Hematopoietic multipotent progenitor cell treated with erythropoietin and hydrocortisone succinate and interleukin-3 and kit ligand, for 4 days (in vitro differentiated cells): ENCODE measurements at places on chromosomes 3 and 15.

GRCh38 chr3:186886202-186886981 lies 43.9 kb downstream of the ADIPOQ start:
- DNase-seq, result no peak

DNA sequence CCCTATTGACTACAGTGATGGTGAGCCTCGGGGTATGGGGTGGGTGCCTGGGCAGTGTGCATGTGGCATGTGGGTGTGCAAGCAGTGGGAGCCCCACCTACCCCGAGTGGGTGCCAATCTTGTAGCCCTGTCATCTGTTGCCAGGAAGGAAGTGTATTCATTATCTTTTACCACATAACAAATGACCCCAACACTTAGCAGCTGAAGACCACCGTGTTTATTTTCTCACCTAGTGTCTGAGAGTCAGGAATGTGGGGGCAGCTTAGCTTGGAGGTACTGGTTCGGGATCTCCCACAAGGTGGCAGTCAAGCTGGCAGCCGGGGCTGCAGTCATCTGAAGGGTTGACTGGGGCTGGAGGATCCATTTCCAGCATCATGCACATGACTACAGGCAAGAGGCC lies 21.7 kb downstream of the XYLB start:
- no peak for DNase-seq

- DNase-seq, result no peak
Observed at GRCh38 chr15:89836267-89837133, 21.8 kb upstream of the ANPEP start.

DNA sequence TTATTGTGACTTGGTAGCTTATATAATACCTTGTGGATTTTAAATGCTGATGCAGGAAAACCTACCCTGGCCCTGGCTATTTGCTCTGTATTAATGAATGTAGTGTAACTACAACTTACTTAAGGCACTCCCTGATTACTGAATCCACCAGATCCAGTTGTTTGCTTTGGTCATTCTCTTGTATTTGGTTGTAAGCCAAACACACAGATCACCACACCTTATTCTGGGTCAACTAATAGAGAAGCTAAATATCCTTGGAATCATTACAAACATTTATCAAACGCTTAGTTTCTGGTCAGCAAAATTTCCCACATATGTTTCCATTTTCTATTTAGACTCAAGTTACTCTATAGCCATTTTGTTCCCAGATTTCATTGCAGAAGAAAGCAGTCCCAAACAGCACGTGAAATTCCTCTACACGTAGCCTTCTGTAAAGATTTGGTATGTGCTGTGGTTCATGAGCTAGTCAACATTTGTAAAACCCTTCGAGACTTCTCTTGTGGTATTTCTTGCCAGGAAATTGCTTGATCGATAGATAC lies 322.6 kb downstream of the MEX3B start:
- DNase-seq, result no peak

GRCh38 chr3:45656575-45657363 lies 32.4 kb upstream of the SACM1L start:
- DNase-seq, result peak; percentile 97

- DNase-seq, result no peak
Observed at GRCh38 chr3:53822331-53822741, 23.9 kb downstream of the CHDH start.
